ENCODE measurements at places on chromosomes 5 and 9.

DNA sequence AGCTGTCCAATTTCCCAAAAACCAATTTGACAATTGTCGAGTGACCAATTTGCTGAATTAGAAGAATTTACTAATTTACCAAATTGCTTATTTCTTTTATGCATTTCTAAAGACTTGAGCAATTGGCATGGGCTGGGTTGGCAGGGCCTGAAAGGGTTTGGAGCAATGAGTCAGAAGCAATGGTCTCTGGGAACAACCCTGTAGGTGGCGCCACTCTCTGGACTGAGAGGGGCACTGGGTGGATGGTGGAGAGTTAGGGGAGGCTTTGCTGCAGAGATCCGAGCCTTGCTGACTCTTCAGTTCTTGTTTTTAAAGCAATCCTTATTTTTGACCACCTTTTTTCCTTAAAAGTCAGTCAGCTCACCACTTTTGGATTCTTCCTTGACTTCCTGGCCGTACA, 71.5 kb upstream of the RPS23 start:
- DNase-seq = no peak

- no peak for DNase-seq
These were observed 610 bp downstream of the PSIP1 start for GRCh38 chr9:15509931-15510788.

- DNase-seq = no peak
These were observed 73.0 kb downstream of the GADD45G start for GRCh38 chr9:89677702-89678395.

GRCh38 chr9:112809351-112809848, 58.8 kb downstream of the SNX30 start:
- no peak for DNase-seq

GRCh38 chr5:38453506-38453905, 102.9 kb downstream of the LIFR start:
- no peak for DNase-seq

- DNase-seq = no peak
These were observed 349.3 kb upstream of the ACTBL2 start for GRCh38 chr5:57831932-57832331.

DNA sequence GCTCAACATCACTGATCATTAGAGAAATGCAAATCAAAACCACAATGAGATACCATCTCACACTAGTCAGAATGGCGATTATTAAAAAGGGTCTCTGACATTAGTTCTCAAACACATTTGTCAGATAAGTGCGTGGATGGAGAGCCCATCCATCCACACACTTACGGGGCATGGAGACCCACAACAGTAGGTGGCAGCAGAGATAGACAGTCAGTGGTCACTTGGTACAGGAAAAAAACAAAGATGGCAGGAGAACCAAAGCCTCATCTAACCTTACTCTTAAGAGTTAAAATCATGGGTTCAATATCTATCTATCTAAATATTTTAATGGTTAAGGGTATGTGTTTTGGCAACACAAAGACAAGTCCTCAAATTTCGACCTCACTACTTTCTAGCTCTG, 1378.7 kb upstream of the C9orf72 start:
- no peak for DNase-seq

GRCh38 chr5:97009212-97009898, 73.5 kb downstream of the LNPEP start:
- DNase-seq = no peak

GRCh38 chr9:103798620-103799019, 295.5 kb upstream of the SMC2 start:
- DNase-seq = no peak

DNA sequence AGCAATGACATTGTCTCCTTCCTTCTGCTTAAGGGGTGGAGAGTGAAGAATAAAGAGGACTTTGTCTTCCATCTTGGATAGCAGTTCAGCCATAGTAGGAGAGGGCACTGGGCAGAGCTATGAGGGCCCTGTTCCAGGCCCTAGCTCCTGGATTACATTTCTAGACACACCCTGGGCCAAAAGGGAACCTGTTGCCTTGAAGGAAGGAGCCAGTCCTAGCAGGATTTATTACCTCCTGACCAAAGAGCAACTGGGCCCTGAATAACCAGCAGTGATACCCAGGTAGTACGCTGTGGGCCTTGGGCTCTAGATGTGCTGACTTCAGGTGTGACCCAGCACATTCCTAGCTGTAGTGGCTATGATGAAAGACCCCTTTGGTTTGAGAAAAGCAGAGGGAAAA, 95.8 kb downstream of the RMI1 start:
- DNase-seq = no peak

Data from mucosa of gallbladder (tissue), 1 donor.